ENCODE measurements at places on chromosomes 12 and 14.

- DNase-seq, result no peak
These were observed 1.7 kb upstream of the CTDSP2 start for GRCh38 chr12:57848208-57848607.

GRCh38 chr12:22353615-22354325, 19.3 kb upstream of the ST8SIA1 start:
- DNase-seq, result no peak

DNA sequence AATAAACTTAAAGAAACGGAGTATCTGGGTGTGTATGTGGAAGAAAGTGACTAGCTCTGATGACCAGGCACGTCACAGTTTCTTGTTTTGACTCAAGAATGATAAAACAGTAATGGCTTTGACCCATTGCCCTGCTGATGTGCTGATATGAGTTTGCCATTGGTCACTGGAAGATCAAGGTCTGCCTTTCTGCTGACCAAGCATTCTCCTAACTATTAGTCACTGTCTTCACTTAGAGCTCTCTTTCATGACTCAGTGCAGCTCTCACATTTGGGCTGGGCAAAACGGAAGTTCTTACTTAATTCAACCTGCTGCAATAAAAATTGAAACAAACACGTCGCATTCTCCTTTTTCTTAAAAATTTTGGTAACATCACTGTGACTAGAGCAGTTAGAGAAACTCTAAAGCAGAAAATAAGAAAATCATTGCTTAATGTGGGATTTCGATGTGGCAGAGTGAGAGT, 366.7 kb downstream of the BTG1 start:
- DNase-seq, result peak; percentile 84

GRCh38 chr12:64347630-64348029, 42.9 kb downstream of the C12orf56 start:
- DNase-seq, result no peak

GRCh38 chr12:46489951-46490388, 117.4 kb upstream of the SLC38A2 start:
- no peak for DNase-seq

DNA sequence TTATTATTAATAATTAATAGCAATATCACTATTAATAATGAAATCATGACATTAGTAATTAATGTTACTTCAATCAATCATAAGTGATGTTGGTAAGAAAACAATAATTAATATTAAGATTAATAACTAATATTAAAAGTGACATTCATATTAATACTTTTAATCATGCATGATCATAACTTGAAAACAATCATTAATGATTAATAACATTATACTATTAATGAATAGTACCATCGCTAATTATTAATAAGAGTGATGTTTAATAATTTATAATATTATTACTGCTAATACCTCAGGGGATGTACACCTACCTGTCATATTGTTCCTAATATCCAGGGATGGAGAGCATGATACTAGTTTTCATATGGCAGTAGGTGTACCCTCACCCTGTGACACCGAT, 10.0 kb upstream of the CLEC6A start:
- no peak for DNase-seq

GRCh38 chr14:98249476-98249875, 1022.5 kb downstream of the BCL11B start:
- no peak for DNase-seq

- DNase-seq, result no peak
These were observed 141.9 kb upstream of the C14orf180 start for GRCh38 chr14:104437703-104438102.

DNA sequence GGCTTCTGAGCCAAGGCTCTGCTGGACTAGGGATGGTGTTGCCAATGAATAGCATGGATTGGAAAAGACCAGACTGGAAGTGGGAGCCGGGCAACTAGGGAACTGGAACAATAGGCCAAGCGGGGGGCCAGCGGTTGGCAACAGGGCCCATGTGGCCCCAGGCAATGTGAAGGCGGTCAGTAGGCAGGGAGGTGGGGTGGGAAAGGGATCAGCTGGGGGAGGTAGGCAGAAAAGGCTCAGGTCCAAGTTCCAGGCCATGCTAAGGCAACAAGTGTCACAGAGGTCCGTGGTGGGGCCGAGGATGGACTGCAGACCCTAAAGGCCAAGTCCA, 14.9 kb upstream of the MLXIP start:
- DNase-seq, result no peak

GRCh38 chr14:64092940-64093339, 201.2 kb downstream of the ESR2 start:
- DNase-seq, result no peak

DNA sequence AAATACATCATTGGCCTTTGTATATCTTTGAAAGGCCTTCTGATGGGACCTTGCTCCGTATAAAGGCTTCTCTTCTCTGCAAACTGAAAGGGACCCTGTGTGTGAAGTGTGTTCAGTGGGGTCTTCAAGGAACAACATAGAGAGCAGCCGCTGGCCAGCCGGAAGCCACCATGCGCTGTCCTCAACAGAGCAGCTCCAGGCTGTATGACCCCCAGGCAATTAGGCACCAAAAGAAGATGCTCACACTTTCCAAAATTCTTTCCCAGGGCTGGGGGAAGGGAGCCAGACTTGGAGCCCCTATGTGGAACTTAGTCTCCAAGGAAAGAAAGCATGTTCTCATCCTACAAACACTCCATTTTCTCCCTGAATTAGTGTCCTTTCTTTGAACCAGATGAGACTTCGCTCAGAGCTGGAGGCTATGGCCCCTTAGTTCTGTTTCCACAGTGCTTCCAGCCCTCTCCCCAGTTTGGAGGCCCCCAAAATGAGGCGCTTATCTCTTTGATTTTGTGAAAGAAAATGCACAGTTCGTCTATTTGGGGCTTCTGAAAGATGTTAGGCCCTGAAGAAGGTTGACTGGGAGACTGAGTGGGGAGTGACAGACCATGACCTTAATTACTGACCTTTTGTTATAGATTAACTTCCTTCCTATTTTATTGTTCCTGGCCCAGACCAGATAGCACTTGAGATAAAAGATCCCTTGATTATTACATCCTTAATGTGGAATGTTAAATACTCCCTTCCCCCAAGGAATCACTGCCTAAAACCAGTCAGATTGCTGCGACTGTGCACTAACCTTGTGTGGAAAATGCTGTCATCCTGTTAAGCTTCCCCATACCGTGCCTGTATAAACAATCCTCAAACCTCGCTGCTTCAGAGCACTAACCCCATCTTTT, 128.3 kb upstream of the FGD4 start:
- no peak for DNase-seq

DNA sequence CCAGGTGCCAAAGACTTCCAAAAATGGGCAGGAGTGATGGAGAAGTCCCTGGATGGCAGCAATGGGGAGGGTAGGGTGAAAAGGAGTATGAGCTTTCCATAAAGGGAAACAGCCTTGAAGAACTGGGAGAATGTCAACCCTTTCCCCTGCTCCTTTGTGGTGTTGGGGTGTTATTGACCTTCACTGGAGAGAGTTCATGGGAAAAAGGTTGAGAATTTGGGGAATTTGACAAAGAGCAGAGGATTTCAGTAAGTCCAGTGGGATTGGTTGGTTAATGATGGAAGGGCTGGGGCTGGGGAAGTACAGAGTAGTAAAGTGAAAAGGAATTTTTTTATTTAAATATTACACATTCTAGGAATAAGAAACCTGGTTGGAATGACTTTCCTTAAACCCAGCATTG, 116.6 kb downstream of the ERC1 start:
- DNase-seq, result no peak

DNA sequence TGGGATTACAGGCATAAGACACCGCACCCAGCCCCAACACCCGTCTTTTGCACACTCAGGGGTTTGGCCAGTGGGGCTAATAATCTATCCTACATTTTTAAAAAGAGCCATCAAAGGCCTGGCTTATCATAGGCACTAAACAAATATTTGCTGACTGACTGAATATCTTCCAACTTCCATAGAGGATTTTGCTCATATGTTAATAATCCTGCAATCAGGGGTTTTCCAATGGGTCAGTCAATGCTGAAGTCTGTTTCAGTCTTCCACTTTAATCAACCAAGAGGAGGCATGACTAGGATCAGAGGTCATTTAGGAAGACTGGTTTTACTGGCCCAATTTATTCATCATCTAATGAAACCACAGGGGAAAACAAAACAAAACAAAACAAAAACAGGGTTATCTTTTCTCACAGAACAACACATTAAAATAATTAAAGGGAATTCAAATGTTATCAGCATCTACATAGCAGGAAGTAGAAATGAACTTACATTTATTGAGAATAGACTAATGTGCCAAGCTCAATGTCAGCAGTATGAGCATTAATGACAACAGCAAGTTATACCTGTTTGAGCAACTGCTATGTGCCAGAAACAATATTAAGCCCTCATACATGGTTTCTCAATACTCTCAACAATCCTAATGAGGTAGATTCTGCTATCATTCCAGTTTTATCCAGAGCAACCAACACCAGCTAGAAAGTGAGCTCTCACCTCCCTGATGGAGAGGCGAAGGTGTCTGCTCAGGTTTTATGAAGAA, 372.2 kb downstream of the EGLN3 start:
- DNase-seq, result no peak

DNA sequence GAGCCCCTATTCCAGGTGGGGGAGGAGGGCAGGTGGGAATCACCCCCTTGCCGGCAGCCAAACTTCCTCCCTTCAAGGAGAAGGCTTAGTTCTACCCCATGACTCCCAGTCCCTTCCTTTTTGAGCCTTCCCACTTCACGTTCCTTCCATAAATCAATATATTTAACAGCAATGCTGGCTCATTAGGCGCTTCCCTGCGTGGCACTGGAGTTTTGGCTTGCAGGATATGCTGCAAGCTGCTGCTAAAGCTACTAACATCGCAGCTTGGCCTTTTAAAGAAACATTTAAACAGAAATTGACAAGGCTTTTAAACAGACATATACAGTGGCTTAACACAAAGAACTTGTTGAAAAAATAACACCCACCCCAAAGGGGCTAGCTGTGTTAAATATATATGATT, 308.0 kb upstream of the FKBP4 start:
- no peak for DNase-seq

GRCh38 chr14:48275301-48275700, 599.9 kb upstream of the MDGA2 start:
- no peak for DNase-seq

- DNase-seq, result no peak
These were observed 4.8 kb downstream of the CDKN1B start for GRCh38 chr12:12721814-12722434.

DNA sequence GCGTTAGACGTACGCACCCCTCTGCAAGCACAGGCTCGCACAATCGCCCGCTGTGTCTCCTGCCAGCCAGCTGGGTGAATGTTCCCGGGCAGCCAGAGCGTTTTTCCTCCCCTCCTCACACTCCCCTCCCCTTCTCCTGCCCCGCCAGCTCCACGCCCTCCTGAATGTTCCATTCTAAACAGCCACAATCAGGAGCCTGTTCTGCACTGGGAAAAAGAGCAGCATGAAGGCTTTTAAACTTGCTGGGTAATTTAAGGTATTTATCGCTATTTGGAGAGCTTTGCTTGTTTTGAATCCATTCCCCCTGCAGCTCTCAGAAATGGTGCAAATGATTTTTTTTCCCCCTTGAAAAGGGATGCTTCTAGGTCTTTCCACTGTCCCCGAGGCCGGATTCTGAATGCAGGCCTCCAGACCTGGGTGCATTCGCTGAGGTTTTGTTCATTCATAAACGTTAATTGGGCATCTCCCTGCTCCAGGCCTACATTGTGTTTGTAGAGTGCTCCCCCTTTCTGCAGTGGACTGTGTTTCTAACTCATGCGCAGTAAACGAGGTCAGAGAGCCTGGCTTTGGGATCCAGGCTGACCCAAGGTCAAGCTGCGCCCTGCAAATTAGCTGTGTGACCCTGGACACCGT, 212.5 kb downstream of the CHST11 start:
- DNase-seq, result no peak

DNA sequence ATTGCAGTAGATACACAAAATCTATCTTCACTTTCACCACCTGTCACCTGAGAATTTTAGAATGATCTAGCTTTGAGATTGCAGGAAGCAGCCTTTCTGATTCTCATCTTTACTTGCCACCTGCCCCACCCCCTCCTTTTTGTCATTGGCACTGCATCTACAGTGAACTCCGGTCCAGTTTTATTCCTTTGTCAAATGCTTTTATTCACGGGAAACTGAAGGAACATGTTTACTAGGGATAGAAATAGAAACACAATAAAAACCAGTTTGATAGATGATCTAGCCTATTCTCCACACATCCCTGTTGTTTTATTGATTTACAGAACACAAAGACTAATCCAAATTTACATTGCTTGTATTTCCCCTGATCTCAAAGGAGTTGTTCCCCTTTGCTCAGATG, 471.7 kb upstream of the STXBP6 start:
- DNase-seq, result no peak

DNA sequence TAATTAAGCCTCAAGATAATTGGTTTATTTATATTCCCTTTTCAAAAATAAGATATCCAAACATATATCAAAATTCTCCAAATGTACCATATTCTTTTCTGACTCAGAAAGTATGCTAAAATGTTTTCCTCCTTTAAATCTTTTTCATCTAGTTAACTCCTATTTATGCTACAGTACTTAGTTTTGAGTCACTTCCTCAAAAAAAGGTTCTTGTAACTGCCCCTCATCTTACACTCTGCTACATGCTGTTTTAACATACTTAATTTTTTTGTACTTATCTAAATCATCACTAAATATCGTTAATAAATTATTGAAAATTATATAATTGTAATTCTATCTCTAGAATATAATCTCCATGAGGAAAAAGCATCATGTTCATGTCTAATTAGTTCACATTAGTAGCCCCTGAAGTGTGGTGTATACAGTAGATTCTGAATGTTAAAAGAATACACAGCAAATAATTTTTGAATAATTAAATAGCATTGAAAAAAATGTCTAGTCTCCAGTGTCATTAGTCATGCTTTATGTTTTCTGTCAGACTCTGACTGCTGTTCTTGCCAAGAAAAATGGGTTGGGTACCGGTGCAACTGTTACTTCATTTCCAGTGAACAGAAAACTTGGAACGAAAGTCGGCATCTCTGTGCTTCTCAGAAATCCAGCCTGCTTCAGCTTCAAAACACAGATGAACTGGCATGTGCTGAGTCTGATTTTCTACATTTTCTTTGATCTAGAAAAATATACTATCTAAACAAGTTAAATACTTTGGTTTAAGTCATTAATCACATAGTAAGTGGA, 3.5 kb downstream of the KLRD1 start:
- DNase-seq, result no peak

DNA sequence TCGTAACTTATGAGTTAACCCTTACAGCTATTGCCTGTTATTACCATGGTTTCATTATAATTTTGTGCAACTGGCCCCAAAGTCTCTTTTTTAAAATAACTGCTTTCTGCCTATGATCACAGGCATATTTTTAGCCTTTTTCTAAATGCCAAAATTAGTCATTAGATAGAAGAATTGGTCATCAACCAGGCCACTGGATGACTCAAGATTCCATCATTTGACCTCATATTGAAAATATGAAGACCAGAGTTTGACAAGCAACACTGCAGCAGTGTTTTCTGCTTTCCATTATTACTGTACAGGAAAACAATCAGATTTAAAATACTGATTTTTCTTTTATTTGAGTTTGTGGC, 54.7 kb upstream of the OTOGL start:
- no peak for DNase-seq

DNA sequence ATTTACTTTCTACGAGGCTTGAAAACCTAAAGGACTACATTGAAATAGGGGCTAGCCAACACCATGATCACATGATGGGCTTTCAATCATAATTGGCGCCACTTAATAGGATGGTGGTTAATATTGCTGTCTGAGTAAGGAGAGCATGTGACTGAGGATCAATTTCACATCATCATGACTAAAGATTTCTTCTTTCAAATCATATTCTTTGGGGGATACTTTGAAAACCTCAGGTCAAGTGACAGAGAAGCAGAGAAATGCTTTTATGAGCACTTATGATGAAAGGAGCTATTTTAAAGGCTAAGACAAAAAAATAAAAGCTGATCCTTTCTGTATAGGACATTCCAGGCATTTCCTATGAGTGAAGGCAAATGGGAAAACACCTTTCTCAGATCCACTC, 42.9 kb upstream of the KRAS start:
- no peak for DNase-seq
